ENCODE measurements at places on chromosomes 13 and 19.

- no peak for DNase-seq
Measured at GRCh38 chr13:112526146-112526853, 61.7 kb downstream of the TUBGCP3 start.

GRCh38 chr13:30880151-30880855 lies 25.8 kb upstream of the MEDAG start:
- no peak for DNase-seq

DNA sequence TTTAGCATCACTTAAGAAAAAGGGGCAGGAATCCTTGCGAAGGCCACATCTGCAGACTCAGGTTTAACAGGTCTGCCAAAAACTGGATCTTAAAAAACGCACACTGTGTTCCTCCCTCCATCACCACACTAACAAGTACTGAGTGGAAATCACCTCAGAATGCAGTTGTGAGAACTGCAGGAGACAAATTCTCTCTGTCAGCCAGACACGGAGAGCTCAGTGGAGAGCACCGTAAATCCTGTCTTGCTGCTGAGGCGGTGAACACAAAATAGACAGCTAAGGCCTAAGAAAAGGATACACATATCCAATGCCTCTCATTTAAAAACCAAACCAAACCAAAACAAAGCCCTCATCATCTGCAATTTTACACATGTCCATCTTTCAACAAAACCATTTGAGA lies 1287.6 kb downstream of the EFNB2 start:
- DNase-seq, result no peak

GRCh38 chr13:31742097-31742734 lies 2.9 kb downstream of the RXFP2 start:
- peak; percentile 38 for DNase-seq

GRCh38 chr19:38554676-38555141 lies 63.0 kb downstream of the MAP4K1 start:
- no peak for DNase-seq

DNA sequence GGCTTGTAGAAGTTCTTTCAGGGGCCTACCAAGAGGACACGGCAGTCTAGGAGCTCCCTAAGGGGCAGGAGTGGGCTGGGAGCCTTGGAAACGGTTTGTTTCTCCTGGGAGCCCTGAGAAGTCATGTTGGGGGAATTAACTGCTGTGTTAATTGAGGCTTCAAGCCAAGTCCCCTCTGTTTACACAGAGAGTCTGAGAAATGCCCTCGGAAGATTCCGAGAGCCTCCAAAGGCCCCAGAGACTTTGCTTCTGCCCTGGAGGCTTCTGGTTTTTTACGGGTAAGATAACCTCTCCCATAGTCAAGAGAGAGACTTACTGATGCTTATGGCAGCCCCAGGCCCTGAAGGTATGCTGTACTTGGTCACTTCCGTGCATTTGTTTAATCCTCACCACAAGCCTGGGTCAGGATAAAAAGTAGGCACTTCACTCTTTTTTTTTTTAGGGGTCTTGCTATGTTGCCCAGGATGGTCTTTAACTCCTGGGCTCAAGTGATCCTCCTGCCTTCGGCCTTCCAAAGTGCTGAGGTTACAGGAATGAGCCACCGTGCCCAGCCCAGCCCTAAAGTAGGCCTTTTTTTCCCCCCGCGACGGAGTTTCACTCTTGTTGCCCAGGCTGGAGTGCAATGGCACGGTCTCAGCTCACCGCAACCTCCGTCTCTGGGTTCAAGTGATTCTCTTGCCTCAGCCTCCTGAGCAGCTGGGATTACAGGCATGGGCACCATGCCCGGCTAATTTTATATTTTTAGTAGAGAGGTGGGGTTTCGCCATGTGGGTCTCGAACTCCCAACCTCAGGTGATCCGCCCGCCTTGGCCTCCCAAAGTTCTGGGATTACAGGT lies 15.2 kb downstream of the IER2 start:
- no peak for DNase-seq

DNA sequence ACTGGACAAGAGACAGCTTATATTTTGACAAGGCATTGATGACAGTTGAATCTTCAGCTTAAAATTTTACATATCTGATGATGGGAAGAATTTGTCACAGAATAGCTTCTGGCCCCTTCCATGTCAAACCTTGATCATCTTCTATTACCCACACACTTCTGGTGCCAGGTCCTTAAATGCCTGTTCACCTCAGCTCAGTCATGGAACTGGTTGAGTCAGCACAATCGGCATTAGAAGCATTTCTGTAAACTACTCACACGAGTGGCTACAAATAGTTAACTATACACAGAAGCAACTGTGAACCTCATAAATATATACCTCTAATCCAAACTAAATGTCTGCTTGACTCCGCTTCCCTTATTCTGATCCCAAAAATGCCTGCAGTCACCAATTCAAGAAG lies 161.2 kb downstream of the FOXO1 start:
- no peak for DNase-seq

DNA sequence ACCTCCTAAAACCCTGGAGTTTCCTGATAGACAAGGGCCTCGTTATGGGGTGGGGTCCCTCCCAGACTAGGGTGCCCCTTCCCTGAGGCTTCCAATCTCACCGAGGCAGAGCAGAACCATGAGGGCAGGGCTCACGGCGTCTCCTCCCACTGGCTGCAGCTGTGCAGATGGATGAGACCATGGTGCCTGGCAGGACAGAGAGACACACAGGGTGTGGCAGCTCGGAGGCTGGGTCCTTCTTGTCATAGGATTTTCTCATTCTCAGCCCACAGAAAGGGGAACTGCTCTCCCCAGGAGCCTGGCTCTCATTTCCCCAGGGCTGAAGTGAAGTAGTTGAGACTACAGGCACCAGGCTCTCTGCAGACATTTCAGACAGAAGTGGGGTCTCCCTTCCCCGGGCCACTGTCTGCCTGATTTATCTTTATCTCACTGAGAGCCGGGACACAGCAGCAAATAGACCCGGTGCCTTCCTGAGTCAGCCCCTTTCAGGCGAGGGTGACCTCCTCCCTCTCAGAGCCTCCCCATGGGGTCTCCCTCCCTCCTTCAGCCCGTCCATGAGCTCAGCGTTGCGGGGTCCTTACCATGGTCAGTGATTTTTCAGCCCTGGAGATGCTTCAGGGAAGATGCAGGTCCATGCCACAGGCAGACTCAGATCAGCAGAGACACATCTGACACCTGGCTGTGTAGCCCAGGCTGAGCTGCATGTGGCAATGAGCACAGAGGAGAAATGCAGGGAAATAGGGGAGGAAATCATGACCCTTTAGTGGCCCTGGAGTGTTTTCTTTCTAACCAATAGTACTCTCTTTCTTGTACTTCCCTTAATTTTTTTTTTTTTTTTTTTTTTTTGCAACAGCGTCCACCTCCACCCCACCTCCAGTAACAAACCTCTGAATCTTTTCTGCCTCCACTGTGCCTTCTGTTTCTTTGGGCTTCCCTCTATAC lies at the start of gene LILRA5:
Gene LILRA5, minus strand, starts transcription at position 731 of the 942 bp plus-strand sequence. Its CDS starts 147 bp downstream, at position 584.
- no peak for DNase-seq

- DNase-seq, result no peak
Measured at GRCh38 chr13:103528437-103528836, 462.2 kb upstream of the SLC10A2 start.

DNA sequence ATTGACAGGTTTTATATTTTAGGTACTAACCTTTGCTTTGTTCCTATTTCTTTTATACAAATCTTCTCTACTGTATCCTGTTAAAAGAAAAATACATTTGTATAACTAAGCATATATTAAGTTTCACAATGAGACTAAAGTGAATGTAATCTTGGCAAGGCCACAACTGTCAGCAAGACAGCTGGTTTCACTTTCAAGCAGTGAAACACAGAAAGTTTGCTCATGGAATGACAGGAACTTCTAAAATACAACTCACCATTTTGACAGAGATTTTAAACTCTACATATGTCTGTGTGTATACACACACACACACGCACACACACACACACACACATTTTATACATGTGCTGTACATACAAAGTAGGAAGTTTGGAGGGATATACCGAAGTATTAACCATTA lies 53.3 kb downstream of the PARP4 start:
- DNase-seq, result no peak

- DNase-seq, result no peak
Measured at GRCh38 chr13:46383383-46383782, 3.7 kb downstream of the RUBCNL start.

- no peak for DNase-seq
Measured at GRCh38 chr19:15247107-15248014, 15.1 kb upstream of the EPHX3 start.

- DNase-seq, result no peak
Measured at GRCh38 chr13:97174638-97175037, 47.5 kb upstream of the MBNL2 start.

- DNase-seq, result no peak
Measured at GRCh38 chr19:48378194-48378570, 13.2 kb downstream of the KDELR1 start.

- DNase-seq, result no peak
Measured at GRCh38 chr13:63517371-63517770, 2101.7 kb upstream of the PCDH20 start.

DNA sequence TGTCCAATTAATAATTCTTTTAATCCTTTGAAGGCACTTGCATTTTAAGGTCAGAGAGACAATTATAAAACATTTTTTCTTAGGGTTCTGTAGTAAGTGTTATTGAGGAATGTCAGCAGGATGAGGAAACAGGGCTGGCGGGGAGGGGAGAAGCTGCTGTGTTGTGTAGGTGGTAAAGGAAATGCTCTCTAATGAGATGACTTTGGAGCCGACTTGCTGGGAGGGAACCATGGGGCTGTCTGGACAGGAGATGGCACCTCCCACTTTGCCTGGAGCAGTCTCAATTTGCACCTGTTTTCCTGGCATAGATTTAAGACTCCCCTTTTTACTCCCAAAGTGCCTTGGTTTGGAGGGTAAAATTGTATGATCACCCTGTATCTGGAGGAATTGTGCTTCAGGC lies 230.4 kb downstream of the ATP8A2 start:
- no peak for DNase-seq

DNA sequence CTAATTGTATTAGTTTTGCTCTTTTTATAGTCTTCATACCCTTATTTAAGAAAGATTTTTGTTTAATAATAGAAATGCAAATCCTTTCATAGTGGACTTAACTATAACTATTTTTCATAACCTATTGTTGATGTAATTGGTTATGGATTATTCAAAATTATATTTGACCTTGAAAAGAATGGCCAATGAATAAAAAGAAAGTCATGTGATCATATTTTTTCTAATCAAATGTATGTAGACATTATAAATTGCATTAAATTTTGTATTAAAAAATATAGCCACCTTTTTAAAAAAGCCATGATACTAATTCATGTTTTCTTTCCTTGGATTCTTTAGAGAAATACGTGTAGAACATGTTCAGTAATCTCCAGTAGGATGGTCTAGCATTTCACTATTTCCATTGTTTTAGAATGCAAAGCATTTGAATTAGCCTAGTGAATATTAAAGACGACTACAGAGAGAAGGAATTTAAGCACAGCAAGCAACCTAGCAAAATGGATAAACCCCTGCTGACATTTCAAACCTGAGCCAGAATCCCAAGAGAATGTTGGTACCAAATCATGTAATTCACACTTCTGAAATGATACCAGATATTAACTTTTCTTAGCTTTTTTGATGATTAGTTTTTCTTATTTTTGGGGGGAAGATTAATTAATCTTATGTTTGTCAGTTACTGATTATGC lies 1297.4 kb upstream of the MIR17HG start:
- no peak for DNase-seq

- DNase-seq, result no peak
Measured at GRCh38 chr19:8089664-8090601, 37.4 kb downstream of the CCL25 start.

DNA sequence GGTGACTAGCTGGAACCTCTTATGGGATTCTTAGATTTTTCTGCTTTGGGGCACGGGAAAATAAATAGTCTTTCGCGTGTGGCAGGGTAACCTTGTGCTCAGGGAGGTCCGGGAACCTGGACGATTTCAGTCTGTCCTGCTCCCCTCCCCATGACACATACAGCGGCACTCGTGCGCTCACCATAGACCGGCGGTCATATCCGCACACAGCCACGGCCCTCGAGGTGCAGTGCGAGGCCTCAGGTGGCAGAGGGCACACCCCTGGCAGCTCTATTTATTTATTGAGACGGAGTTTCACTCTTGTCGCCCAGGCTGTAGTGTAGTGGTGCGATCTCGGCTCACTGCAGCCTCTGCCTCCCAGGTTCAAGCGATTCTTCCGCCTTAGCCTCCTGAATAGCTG lies 3.0 kb downstream of the ONECUT3 start:
- no peak for DNase-seq

- no peak for DNase-seq
Measured at GRCh38 chr13:78103936-78104335, 185.3 kb upstream of the EDNRB start.

DNA sequence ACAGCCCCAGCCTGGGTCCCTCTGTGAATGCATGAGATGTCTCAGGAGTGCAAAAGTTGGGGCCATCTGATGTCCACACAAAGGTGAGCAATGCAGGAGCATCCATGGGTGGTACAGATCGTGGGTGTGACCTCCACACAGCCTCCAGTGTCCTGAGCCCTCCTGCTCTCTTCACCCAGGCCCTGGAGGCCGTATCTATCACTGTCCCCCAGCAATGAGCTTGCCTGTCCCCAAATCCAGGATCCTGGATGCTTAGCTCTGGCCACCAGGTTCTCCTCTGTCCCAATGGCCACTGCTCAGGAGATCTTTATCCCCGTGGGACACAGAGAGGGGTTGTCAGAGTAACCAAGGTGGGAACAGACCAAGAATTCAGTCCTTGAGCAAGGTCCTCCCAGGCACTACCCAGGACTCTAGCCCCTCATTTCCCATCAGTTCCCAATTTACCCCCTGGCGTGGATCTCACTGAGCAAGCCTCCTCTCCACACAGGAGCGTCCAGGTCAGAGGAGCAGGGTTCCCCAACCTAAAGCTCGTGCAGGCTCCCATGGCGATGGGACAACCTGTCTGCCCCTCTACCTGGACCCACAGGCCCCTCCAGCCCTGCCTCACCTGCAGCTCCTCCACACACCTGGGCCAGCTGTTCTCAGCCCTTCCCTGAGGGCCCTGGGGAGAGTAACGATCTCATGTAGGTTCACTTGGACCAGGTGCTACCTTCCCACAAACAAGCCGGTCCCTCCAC lies 11.3 kb downstream of the CEACAM21 start:
- no peak for DNase-seq

DNA sequence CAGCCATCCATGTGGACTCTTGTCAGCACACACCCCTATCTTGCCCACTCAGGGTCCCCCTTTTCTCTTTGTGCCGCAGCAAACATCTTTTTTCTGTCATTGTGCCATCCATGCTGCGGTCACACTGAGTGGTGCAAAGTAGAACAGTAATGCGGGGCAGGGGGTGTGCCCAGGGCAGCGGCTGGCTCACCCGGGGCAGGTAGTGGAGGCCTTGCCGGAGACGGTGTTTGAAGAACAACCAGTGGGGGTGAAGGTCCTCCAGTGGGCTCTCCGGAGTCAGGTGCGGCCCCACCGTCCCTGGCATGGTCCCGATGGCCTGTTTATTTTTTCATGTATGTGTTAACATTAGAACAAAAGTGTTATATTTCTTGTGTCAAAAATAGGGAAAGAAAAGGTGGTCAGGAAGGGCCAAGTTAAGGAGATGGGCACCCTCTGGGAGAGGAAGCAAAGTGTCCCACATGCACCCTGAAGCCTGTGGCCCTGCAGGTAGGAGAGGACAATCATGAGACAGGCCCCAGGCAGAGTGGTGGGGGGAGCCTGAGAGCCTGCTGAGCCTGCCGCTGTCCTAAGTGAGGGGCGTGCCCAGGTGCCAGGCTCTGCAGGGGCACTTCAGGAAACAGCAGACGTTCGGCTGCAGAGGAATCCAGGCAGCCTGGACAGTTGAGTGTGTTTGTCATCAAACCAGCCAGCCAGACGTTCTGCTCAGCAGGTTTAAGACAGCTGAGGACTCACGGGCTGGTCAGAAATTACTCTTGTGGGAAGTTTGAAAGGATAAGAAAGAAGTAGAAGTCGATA lies 12.3 kb downstream of the TSSK6 start:
- no peak for DNase-seq

GRCh38 chr13:23598369-23598768 lies 28.2 kb downstream of the TNFRSF19 start:
- DNase-seq, result no peak

Data from effector CD8-positive, alpha-beta T cell (primary cell).